HFFc6 (cell line): ENCODE measurements at places on chromosomes 13 and 19. TPM values are rescaled to one million over a fixed set of nuclear protein-coding genes. Genes with fewer than 3 reads are reported as not detected.

The CD70 gene
- total RNA-seq, result not detected in 3 replicates

The PROZ gene
- not detected in 2 replicates for total RNA-seq

DNA sequence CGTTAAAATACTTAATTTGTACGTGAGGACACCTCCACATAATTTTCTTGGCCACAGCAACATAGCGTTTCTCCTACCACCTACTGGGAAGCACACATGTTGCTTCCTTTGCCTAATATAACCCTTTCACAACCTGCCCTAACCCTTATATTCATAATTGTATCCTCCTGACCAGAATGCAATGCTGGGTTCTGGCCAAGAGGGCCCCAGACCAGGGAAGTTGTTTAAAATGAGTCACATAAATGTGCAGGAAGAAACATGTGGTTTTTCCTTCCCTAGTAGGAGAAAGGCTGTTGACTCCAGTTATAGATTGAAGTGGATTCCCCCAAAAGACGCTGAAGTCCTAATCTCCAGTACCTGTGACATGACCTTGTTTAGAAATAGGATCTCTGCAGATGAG is 187.3 kb downstream of the NUFIP1 start:
- peak; percentile 60 for DNase-seq

The PCDH9 gene
- 2.0 and 5.8 TPM in 2 replicates for total RNA-seq

The PLK5 gene
- total RNA-seq, result 0.57 to 1.3 TPM (median 0.66 TPM) in 3 replicates

DNA sequence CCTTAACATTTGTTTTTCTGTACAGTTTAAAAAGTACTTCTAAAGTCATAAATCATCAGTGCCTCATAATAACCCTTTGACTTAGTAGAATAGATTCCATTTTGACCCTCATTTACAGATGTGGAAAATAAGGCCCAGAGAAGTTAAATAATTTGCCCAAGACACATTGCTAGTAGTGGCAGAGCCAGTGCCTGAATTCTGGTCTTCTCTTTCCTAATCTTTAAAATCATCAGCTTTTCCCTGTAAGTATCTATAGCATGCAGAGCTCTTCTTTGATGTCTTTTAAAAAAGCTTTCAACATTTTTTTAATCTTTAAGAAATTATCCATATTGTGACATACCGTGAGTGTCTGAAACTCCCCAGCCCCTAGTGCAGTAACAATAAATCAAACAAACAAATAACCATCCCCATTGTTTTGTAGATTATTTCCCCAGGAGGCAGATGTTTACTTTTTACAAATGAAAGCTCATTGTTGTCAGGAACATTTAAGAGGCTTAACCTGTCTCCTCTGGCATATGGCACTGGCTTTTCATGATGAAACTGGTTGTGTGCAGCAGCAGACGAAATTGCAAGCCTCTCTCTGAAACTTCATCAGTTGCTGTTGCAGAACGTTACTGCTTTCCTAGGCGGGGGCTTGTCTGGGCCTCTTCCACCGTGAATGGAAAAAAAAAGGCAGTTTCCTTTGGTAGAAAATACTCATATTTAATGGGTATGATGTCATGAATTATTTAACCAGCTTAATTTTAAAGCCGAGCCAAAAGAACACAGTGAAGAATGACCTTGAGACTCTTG is 31.7 kb upstream of the PCDH8 start:
- no peak for DNase-seq

GRCh38 chr19:290372-291005 is 714 bp downstream of the PLPP2 start:
- DNase-seq, result no peak

- DNase-seq, result no peak
These were observed 786.4 kb upstream of the SLITRK1 start for GRCh38 chr13:84668637-84669036.

The MAP2K2 gene
- total RNA-seq, result 187 to 197 TPM (median 189 TPM) in 3 replicates

The ZNF763 gene
- 0.57 to 1.4 TPM (median 1.0 TPM) in 3 replicates for total RNA-seq

DNA sequence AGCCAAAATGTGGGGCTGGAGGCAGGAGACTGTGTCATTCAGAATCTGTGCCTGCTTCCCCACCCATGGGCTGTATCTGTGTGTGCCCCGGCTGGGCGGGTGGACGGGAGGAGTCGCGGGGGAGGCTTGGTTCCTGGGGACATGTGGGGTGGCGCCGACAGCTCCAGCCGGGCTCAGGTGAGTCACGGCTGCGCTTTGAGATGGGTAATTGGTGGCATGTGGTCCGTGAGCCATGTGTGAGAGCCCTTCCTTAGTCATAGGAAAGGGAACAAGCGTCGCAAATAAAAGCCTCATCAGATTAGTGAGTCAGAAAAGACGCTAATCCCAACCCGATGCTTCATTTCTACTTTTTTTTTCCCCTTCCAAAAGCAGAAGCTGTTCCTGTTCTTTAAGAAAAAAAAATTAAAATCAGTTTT is 118.6 kb upstream of the ZNF536 start:
- no peak for DNase-seq

DNA sequence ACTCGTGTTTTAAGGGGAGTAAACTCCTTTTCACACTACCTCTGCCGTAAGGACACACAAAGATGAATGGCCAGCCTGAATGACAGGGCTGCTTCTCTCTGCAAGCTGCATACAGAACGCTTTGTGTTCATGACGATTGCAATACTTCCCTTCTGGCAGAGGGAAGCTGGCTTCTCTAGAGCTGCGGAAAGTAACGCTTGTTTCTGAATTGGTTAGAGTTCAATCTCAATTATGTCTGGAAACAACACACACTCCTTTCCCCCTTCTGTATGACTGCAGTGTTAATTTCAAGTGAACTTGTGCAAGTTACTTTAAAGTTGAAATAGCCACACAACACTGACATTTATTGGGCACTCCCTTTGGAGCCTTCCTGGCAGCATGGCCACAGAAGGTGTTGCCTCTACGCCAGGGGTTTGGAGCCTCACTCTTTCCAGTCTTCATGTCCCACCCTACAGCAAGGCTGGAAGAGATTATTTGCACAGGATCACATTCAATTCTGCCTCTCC is 242.6 kb downstream of the NDFIP2 start:
- no peak for DNase-seq

DNA sequence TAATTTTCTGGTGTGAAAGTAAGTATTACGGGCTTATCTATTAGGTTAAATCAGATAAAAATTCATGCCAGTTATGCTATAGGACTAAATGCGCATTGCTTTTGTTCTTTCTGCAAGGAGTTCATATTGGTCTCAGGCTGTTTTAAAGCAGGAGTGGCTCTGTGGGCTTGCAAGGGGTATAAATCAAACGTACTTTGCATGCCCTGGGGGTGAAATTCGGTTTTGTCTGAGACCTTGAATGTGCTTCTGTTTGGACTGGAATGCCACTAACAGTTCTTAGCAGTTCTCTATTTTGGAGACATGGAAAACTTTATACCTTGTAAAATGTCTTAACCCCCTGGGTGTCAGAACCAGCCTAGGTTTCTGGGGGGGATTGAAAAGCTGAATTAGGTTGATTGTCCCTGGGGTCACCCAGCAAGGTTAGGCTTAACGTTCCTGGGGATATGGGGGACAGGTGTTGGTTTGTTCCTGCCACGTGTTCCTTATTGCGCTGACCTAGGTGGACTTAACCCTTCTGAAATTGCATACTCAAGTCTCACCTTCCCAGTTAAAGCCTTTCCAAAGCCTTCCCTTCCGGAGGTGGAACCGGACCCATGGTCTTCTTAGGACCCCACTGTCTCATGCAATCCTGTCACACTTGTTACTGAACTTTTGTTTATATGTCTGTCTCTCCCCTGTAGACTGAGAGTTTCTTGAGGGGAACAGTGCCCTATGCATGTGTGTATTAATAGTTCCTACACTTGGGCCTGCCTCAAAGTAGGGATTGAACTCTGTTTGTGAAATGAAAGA is 182.2 kb downstream of the LMO7 start:
- no peak for DNase-seq

GRCh38 chr13:59300355-59301173 is 863.2 kb downstream of the DIAPH3 start:
- no peak for DNase-seq

The MIA gene
- not detected in 3 replicates for total RNA-seq

The ABCA7 gene
- 6.5 to 7.7 TPM (median 6.5 TPM) in 3 replicates for total RNA-seq

DNA sequence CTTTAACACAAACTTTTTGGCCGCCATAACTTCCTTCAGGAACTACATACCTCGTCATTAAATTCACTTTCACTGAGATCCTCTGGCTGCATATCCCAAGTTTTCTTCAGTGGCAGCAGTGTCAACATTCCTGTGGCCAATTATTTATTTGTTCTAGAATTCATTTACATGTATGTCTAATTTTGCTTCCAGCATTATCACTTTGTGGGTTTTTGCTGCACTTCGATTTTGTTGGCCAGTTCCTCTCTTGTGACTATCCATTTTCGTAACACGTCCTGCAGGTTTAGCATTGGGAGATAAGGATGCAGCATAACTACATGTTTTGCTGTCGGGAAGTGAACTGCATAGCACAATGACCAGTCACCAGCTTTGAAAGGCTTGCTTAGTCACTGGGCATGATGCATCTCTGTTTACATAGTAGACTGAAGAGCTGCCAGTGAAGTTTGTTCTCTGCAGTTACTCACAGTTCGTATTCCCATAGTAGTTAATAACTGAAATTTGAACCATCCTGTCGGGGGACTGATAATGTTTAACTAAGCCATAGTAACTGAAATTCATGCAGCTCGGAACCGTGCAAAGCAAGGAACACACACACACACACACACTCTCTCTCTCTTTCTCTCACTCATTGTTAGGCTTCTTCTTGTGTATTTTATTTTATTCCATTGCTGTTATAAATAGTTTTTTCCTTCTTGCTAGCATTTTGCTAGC is 28.3 kb downstream of the ZNF507 start:
- DNase-seq, result peak; percentile 99

The ZNF728 gene
- not detected in 2 replicates for total RNA-seq

DNA sequence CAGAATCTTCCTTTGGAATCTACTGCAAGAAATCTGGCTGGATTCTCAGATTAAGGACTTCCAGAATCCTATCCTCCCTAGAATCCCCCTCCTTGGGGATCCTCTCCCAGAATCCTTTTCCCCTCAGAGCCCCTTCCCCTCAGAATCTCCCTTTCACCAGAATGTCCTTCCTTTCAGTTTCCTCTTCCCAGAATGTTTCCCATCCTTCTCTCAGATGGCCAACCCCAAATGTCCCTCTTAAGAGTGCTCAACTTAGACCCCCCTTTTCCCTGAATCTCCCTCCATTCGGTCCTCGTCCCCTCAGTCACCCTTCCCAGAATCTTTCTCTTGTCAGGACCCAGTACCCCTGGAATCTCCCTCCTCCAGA is 584 bp upstream of the RPS16 start:
- DNase-seq, result no peak

DNA sequence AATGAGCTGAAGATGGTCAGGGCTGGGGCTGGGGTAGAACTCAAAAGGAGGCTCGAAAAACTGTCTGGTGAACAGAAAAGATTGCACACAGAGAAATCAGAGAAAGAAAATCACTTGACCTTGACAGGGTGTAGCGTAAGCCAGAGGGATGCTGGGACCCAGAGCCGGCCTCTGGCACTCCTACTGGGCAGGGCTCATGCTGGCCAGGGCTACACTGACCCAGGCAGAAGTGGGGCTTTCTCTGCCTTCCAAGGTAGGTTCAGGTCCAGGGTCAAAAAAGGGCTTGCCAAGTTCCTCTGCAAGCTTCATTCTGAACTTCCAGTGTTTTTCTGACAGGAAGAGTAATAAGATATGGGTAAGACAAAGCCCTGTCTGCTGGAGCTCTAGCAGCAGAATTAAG is 56.2 kb downstream of the LATS2 start:
- no peak for DNase-seq

DNA sequence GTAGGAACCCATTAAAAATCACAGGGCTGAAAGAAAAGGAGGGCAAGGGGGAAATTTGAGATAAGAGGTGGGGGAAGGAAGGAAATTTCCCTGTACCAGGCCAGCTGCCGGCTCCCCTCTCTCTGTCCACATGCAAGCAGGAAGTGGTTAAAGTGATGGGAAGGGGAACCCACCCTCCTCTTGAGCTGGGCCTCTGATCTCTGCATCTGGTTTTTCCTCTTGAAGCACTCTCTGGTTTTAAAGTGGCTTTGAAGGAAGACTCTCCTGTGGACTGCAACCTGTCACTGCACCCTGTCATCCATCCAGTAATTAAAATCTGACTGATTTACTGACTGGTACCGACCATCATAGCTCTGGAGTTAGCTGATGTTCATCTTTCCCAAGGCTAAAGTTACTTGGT is 239.6 kb downstream of the TSHZ3 start:
- DNase-seq, result no peak

The ZNF560 gene
- 0.09 to 0.14 TPM in 2 of 3 replicates, not detected in the other for total RNA-seq

The ZNF578 gene
- 1.0 to 2.1 TPM (median 1.5 TPM) in 3 replicates for total RNA-seq

The WDR88 gene
- not detected in 3 replicates for total RNA-seq

DNA sequence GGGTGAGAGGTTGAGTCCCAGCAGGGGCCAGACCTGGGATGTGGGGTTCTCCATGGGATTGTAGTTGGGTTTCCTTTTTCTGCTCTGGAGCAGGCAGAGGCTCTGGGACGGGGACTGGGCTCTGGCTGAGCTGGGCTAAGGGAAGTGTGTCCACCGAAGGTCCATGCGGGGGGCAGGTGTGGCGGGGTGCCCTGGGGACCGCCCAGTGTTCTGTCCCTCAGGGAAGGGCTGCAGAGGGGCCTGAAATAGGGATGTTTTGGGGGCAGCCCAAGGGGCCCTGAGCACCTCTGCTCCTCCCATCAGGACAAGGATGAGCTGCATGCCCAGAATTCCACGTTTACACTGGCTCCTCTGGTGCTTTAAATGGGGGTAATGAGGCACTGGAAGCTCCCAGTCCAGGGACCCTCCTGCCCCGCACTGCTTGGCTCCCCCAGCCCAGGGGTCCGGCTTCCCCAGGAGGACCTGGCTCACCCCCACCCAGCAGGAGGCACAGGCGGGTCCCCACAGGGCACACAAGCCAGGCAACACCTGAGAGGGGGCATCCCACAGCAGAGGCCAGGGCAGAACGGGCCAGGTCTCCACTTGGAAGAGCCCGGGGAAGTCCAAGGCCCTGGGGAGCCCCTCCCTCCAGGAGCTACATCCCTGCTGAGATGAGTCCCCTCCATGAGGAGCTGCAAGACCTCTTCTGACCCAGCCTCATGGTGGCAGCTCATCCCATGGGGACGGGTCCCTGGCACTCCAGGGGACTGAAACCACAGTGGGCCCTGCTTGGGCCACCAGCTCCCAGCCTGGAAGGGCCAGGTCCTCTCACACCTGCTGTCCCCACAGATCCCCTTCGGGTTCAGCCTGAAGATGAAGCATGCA is 14.7 kb upstream of the ZNF14 start:
- no peak for DNase-seq

The USHBP1 gene
- total RNA-seq, result not detected in 3 replicates

GRCh38 chr19:46579361-46579879 is 21.7 kb upstream of the CALM3 start:
- DNase-seq, result no peak

- DNase-seq, result no peak
These were observed 1832.8 kb upstream of the MIR17HG start for GRCh38 chr13:89514534-89515312.
